ENCODE measurements at places on chromosomes 1 and 21.

DNA sequence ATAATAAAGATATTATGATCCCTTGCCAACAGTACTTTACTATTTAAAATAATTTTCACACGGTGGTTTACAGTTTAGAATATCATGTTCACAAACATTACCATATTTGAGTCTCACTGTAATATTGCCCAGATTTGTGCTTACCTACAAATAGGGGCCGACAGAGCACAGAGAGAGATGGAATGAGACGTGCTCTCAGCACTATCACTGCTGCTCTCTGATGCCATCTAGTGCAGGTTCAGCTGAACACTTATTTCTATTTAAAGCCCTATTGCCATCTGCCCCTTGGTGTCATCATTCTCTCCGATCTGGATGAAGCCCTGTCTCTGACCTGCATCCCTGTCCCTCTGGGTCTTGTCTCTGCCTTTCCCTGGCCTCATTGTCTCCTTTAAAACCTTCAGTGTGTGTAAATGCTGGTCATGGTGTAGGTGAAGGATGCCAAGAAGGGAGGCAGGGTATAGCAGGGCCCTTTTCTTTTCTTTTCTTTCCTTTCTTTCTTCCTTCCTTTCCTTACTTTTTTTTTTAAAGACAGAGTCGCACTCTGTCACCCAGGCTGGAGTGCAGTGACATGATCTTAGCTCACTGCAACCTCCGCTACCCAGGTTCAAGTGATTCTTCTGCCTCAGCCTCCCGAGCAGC lies 6.9 kb upstream of the GPATCH4 start:
- DNase-seq = no peak

DNA sequence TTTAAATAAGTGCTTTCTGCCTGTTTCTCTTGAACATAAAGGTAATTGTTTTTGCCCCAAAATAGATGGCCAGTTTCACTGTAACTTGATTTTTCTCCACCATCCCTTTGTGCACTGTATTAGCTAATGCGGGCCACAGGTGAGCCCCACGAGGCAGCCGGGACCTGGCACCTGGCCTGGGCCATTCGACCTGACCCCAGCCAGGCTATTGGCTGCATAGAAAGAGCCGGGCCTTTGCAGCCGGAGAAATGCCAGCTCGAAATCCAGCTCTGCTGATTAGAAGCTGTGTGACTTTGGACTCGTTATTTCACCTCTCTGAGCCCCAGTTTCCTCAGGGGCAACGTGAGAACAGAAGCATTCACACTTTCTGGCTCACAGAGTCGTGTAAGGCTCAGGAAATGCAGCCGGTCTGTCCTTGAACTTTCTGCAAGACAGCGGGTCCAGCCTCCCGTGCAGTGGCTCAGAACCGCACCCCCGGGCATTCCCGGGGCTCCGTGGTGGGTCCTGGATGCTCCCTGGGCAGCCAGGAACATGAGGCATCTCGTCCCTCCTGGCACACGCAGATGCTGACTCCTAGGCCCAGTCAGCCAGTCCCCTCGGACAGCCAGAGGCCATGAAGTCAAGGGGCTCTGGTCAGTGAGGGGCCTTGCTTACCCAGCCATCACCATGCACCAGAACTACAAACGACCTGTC lies 37.4 kb upstream of the ACTRT2 start:
- no peak for DNase-seq

DNA sequence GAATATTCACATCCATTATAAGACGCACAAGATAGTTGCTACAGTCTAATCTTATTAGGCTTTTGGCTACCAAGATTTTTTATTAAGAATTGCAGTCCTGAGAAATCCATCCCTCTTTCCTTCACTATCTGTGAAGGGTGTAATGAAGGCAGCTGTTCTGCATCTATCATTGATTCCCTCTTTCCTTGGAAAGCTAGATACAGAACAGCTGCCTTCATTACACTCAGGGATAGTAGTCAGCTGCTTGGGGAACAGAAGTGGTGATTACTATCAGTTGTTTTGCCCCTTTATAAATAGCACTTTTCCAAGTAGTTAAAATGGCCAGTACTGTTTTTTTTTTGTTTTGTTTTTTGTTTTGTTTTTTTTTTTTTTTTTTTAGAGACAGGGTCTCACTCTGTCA lies 70.2 kb downstream of the IARS2 start:
- no peak for DNase-seq

GRCh38 chr21:17269760-17270159 lies 243.1 kb upstream of the CXADR start:
- DNase-seq = no peak

DNA sequence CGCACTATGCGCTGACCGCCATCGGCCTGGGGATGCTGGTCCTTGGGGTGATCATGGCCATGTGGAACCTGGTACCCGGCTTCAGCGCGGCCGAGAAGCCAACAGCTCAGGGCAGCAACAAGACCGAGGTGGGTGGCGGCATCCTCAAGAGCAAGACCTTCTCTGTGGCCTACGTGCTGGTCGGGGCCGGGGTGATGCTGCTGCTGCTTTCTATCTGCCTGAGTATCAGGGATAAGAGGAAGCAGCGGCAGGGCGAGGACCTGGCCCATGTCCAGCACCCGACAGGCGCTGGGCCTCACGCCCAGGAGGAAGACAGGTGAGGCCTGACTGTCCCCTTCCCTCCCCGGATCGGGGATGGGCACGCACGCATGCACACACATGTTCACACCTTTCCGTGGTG lies 31.9 kb upstream of the FHAD1 start:
- no peak for DNase-seq

DNA sequence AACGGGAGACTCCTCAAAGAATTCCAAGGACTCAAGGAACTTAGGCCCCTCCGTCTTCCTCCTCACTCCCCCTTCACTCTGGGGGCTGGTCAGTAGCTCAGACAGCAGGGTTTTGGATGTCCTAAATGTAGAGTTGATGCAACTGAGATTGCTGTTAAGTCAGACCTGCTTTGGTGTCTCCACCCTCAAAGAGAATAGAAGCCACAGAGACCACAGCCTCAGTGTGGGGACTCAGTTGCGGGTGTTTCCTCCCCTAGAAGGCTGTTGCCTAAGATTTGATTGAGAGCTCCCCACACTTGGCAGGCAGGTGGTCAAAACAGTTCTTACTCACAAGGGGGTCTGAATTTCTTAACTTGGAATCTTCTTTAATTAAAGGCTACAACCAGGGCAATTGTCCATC lies 7.6 kb downstream of the MAN1C1 start:
- DNase-seq = no peak
